ENCODE measurements at places on chromosomes 3 and 15.

DNA sequence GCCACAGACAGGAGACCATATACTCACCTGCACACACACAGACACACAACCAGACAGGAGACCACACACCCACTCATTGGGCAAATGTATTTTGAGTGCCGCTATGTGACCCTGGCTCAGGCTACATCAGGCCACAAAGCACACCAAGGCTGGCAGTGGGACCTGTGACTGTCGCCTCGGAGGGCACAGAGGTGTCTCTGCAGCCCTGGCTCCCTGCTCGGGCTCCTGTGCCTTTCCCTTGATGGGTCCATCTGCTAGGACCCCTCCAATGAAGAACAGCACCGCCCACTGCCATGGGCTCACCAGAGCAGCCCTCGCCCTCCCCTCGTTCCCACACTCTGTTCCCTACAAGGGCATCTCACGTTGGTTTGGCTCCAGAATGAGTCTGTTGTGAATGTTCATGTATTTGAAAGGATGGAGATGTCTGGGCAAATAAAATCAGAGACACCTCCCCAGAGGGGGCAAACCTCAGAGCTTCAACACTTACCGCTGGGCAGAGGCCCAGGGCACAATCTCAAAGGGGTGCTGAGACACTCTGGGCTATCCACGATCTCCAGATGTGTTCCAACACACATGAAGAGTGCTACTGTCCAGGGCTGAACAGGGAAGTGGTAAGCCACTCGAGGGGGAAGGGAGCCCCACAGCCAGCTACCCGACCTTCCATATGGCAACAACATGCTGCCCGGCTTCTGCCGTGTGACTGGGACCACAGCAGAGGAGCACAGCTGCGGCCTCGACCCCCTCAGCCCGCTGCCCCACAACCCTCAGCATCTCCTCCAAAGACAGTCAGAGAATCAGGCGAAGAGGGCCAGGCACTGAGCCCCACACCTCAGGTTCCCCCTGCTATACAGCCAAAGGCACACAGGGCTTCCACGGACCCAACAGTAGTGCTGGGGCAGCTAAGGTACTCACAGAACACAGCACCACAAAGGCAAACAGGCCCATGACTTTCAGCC lies 74.9 kb downstream of the OCA2 start:
- DNase-seq: no peak

DNA sequence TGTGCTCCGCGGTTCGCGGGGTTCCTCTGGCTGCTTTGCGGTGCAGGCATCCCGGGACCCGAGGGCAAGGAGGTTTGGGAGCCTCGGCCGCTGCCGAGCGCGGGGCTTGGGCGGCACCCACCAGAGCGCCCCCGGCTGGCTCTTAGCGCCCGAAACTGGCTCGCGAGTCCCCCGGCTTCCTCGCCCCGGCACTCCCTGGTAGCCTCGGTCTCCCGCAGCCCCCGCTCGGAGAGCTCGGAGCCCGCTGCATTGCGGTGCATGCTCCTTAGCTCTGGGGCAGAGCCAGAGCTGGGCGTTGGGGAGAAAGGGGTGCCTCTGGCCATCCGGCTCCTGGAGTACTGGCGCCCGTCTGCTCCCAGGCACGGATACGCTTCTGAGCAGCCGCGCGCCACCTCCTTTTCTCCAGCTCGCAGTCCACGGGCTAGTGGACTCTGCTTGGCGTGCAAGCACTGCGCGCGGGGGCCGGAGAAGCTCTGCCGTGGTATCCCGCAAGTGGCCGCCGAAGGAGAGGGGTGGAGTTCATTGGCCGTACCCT lies 753 bp downstream of the EPHB1 start:
- DNase-seq: peak; percentile 17

- no peak for DNase-seq
Observed at GRCh38 chr15:83288381-83288801, 3.9 kb upstream of the BNC1 start.

- DNase-seq: no peak
Observed at GRCh38 chr3:113623324-113623723, 73.1 kb downstream of the USF3 start.

GRCh38 chr3:88222343-88222742 lies 72.6 kb downstream of the C3orf38 start:
- DNase-seq: no peak

- DNase-seq: no peak
Observed at GRCh38 chr3:112848196-112848595, 1.5 kb upstream of the CD200R1L start.

DNA sequence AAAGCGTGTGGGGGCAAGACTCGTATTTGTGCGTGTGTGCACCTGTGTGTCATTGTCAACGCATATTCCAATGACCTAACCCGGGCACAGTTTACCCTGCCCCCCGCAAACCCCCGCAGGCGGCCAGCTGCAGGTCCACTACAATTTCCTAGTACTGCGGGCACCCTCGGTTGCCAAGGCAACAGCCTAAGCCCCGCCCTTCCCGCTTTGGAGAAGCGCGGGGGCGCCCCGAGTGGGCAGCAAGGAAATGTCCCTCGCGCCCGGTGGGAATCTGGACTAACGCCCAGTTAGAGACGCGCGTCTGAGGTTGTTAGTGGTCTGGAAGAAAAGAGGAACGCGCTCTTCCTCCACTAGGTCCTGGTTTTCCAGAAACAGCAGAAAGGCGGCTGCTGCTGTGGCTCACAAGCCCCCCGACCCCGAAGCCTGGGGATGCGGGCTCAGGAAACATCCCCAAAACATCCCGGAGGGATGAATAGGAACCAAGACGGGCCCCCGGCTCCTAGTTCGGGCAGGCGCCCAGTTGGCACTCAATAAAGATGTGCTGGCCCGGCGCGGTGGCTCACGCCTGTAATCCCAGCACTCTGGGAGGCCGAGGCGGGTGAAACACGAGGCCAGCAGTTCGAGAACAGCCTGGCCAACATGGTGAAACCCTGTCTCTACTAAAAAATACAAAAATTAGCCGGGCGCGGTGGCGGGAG lies 1.1 kb downstream of the ABHD14A start:
- DNase-seq: no peak

DNA sequence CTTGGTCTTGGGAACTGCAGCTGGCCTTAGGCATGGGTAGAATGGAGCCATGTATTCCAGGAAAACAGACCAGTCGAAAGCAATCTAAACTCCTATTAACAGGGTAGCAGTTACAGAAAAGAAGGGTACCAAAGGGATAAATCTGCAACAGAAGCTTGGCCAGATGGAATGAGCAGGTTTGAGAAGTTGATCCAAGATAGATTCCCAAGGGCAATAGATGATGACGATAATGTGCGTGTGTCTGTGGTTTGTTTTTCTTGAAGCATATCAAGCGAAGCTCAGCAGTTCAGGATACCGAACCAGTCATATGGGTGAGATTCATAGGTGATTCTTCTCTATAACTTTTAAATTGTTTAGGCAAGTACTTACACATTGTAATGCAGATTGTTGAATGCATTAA lies 203.8 kb upstream of the SEMA6D start:
- no peak for DNase-seq

- no peak for DNase-seq
Observed at GRCh38 chr3:42175386-42176240, 84.5 kb downstream of the TRAK1 start.

GRCh38 chr3:190385731-190386688 lies 2.0 kb upstream of the CLDN16 start:
- DNase-seq: no peak

DNA sequence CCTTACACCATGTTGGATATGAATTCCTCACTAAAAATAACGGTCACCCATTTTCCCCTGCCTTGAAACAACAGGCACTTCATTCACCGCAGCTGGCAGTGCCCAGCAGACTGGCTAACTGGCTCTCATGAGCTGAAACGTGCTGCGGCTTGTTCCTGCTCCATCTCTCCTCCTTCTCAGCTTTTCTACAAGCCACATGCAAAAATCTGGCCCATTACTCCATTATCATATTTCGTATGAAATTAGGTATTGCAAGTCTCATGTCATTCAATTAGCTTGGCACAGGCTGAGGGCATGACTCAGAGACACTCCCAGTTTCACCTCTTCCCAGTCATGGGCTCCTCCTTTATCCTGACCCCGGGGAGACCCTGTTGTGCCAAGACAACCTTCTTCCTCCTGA lies 60.0 kb downstream of the MAGEF1 start:
- no peak for DNase-seq

- DNase-seq: no peak
Observed at GRCh38 chr3:193874997-193875593, 260.9 kb upstream of the HES1 start.

DNA sequence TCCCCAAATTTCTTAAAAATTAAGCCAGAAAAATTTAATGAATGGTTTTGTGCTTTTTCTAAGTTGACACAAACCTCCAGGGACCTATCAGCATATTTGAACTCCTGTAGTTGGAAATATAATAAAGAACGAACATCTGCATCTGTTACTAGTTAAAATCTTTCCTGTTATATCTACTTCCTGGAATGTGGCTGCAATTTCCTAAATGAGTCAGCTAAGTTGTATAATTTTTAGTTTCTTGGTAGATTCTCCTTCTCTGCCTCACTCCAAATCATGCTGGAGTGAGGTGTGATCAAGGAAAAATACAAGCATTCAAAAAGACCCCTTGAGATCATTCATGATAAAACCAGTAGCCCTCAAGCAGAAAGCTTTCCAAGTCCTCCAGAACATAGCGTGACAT lies 106.2 kb upstream of the MCTP2 start:
- DNase-seq: no peak

DNA sequence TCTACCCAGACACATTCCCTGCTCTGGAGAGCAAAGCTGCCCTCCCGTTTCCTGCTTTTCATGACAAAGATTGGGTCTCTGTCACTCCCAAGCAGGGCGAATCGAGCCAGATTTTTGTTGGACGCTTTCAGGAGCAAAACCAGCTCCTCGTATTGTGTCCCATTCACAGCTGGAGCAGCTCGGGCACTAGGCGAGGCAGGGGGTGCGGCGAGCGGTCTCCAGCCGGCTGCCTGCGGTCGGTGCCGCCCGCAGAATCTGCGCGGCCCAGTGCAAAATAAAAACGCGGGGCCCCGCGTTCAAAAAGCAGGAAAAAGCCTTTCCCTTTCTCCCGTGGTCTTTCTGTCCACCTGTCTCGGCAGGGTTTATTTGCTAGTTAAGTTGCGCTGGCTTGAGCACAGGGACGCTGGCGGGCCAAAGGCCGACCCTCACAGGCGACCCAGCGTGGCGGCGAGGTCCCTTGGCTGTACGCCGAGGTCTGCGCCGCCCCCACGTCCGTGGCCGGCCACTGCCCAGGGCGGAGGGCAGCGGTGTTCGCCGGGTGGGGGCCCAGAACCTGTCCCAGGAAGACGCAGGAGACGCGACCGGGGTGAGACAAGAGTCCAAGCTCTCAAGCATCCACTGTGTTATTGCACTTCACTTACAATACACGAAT lies 71.2 kb downstream of the CYP19A1 start:
- DNase-seq: no peak

DNA sequence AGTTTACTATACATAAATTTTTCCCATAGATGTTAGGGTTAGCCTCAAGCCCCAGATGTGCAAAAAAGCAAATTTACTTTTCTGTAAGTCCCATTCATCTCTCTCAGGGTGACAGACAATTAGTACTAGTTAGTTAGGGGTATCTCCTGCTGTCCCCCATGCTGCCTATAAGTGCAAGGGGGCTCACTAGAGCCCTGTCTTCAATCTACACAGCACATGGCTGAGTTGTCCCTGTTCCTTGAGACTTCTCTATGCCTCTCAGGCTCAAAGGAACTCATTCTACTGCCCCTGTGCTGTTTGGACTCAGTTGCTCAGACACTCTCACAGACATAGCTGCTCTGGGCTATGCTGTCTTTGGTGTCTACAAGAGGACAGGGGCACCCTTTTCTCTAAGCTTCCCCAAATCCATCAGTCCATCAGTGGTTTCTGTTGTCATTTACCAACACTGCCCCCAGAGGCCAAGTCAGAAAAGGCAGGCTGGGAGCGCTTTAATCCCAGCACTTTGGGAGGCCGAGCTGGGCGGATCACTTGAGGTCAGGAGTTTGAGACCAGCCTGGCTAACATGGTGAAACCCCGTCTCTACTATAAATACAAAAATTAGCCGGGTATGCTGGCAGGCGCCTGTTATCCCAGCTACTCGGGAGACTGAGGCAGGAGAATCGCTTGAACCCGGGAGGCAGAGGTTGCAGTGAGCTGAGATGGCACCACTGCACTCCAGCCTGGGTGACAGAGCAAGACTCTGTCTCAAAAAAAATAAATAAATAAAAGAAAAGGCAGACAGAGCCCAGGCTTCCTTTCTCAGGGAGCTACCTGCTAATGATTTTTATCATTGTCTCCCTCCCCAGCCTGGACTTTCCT lies 31.4 kb upstream of the PRTG start:
- no peak for DNase-seq

- DNase-seq: peak; percentile 35
Observed at GRCh38 chr15:88904624-88905327, 8.4 kb downstream of the MFGE8 start.
